Ascending aorta (tissue), 2 donors: ENCODE measurements at places on chromosomes 1 and 21. TPM values are rescaled to one million over a fixed set of nuclear protein-coding genes. Genes with fewer than 3 reads are reported as not detected.

ANGPTL3 gene
- total RNA-seq = not detected

SPATA6 gene
- total RNA-seq = 4.2 TPM

TRNAU1AP gene
- total RNA-seq = 11.0 TPM

DNA sequence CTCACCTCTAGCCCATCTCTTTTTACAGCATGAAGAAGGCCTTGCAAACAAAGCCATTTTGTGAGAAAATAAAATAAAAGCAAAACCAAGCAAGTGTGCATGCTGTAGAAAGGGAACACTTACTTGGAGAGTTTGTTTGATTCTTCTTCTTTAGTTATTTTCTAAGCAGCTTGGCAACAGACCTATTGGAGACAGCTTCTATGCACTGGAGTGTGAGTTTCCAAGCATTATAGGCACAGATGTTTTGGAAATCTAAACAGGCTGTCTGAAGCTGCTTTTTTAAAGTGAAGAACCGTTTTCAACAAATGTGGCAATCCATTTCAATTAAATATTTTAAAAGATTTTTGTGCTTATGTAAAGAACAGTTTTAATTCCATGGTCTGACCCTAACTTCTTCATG, 76.6 kb downstream of the NGF start:
- no peak overlapping the region for H3K27ac ChIP-seq
- DNase-seq = no peak
- H3K27me3 ChIP-seq = no peaks in the 10 kb centered on the region
- H3K4me1 ChIP-seq = no peaks in the 10 kb centered on the region
- no peak overlapping the region for H3K4me3 ChIP-seq
- no peaks in the 10 kb centered on the region for H3K36me3 ChIP-seq

GRCh38 chr21:45131537-45131999, 57.2 kb downstream of the ADARB1 start:
- H3K27ac ChIP-seq = peak overlapping the region; percentile 90
- H3K27me3 ChIP-seq = no peaks in the 10 kb centered on the region
- DNase-seq = no peak
- peaks cover 18% of the 10 kb centered on the region for H3K36me3 ChIP-seq
- H3K4me1 ChIP-seq = peaks cover 54% of the 10 kb centered on the region

DNA sequence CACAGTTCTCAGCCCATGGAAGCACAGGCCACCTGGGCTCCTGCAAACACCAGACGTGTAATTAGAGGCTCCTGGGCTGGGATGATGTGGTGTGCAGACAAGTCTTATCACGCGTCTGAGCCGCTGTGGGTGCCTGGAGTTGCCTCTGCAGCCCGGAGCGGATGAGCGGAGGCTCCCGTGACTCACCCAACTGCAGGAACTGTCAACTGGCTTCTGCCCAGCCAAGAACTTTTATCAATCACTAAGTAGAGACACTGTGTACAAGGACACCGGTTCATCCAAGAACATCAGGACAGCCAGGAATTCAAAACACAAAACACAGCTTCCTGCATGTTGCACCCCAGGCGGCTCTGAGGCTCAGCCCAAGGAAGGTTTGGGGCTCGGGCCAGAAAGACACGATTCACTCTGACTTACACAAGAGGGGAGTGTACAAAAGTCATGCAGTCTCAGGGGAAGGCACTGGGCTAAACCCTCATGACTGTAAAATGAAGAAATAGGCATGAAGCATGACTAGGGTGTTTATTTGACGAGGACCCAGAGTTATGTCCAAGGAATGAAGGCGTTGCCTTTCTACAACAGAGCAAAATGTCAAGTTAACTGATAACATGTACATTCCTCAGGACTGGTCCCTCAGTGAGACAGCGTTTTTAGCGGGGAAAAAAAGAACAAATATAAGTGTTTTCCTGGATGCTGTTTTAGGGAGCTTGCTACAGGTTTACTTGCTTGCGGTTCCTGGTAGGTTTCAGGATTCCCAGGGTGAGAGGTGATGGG, 21.1 kb downstream of the ERRFI1 start:
- H3K4me1 ChIP-seq = no peaks in the 10 kb centered on the region
- peak overlapping the region; percentile 53 for H3K27ac ChIP-seq
- no peaks in the 10 kb centered on the region for H3K27me3 ChIP-seq
- peaks cover 10% of the 10 kb centered on the region for H3K36me3 ChIP-seq
- H3K4me3 ChIP-seq = peak overlapping the region; percentile 11

DNA sequence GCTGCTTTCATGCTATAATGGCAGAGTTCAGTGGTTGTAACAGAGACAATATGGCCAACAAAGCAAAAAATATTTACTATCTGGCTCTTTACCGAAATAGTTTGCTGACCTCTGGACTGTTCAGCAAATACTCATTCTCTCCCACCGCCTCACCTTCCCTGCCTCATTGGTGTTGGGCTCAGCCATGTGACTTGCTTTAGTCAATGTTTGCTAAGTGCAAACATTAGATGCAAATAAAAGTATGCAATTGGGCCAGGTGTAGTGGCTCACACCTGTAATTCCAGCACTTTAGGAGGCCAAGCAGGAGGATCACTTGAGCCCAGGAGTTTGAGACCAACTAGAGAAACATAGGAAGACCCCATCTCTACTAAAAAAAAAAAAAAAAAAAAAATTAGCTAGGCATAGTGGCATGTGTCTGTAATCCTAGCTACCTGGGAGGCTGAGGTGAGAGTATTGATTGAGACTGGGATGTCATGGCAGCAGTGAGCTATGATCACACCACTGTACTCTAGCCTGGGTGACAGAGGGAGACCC, 55.1 kb downstream of the RPL5 start:
- H3K27ac ChIP-seq = no peak overlapping the region
- no peak for DNase-seq
- H3K4me3 ChIP-seq = no peak overlapping the region
- no peaks in the 10 kb centered on the region for H3K27me3 ChIP-seq
- no peaks in the 10 kb centered on the region for H3K4me1 ChIP-seq

GRCh38 chr1:72936942-72937341, 654.6 kb upstream of the NEGR1 start:
- H3K27ac ChIP-seq = no peak overlapping the region
- no peaks in the 10 kb centered on the region for H3K36me3 ChIP-seq
- H3K4me1 ChIP-seq = no peaks in the 10 kb centered on the region
- no peak for DNase-seq
- no peaks in the 10 kb centered on the region for H3K27me3 ChIP-seq

DNA sequence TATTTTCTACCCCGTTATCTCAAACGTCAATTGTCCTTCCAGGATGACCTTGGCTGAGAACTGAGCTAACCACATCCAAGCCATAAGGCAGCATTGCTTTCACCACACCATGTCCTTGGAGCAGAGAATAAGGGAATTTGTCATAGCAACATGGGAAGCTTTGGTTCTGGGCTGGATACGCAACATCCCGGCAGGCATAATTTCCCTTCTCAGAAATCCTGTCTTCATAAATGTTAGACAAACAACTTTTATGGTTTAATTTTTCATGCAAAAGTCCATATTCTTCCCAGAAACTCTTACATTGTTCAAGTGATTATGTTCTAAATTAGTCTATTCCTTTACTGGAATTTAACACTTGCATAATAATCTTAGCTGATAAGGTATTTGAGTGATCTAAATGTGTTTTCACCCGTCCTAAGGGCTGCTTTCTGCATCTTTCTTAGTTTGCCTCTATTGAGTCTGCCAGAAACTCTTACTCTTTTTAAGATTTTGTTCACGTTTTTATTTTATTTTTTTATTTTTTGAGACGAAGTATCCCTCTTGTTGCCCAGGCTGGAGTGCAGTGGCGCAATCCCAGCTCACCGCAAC, 51.8 kb downstream of the KCNJ15 start:
- H3K36me3 ChIP-seq = no peaks in the 10 kb centered on the region
- peak overlapping the region; percentile 47 for H3K27ac ChIP-seq
- peaks cover 14% of the 10 kb centered on the region for H3K4me1 ChIP-seq
- DNase-seq = no peak
- no peak overlapping the region for H3K4me3 ChIP-seq

- no peaks in the 10 kb centered on the region for H3K4me1 ChIP-seq
- peak overlapping the region; percentile 45 for H3K4me3 ChIP-seq
- H3K36me3 ChIP-seq = no peaks in the 10 kb centered on the region
- H3K27ac ChIP-seq = no peak overlapping the region
These were observed 226.5 kb downstream of the SDCCAG8 start for GRCh38 chr1:243482141-243483022.

- no peak overlapping the region for H3K4me3 ChIP-seq
- H3K4me1 ChIP-seq = no peaks in the 10 kb centered on the region
- no peak overlapping the region for H3K27ac ChIP-seq
- H3K36me3 ChIP-seq = no peaks in the 10 kb centered on the region
These were observed 228.3 kb downstream of the ST6GALNAC3 start for GRCh38 chr1:76302711-76303339.
